ENCODE measurements at places on chromosomes 16 and 17. TPM values are rescaled to one million over a fixed set of nuclear protein-coding genes. Genes with fewer than 3 reads are reported as not detected.
A peak's percentile ranks its signal among the peaks of the same experiment; 100 is the strongest.

- H3K4me3 ChIP-seq: no peak overlapping the region
- H3K36me3 ChIP-seq: no peaks in the 10 kb centered on the region
- DNase-seq: no peak
Observed at GRCh38 chr16:80973991-80974390, 32.7 kb downstream of the CMC2 start.

GRCh38 chr16:23225634-23226033 is 43.1 kb downstream of the SCNN1G start:
- H3K27ac ChIP-seq: no peak overlapping the region
- H3K4me3 ChIP-seq: no peak overlapping the region

- no peak overlapping the region for H3K27ac ChIP-seq
- H3K27me3 ChIP-seq: no peaks in the 10 kb centered on the region
- no peak overlapping the region for H3K4me3 ChIP-seq
- no peaks in the 10 kb centered on the region for H3K36me3 ChIP-seq
Observed at GRCh38 chr17:6421700-6422604, 13.0 kb downstream of the AIPL1 start.

- H3K36me3 ChIP-seq: no peaks in the 10 kb centered on the region
- H3K4me3 ChIP-seq: no peak overlapping the region
- H3K27me3 ChIP-seq: no peaks in the 10 kb centered on the region
- no peaks in the 10 kb centered on the region for H3K4me1 ChIP-seq
- H3K27ac ChIP-seq: no peak overlapping the region
Observed at GRCh38 chr17:65431116-65431515, 130.3 kb downstream of the AXIN2 start.

GRCh38 chr17:28896884-28897768 is at the start of gene FLOT2:
Gene FLOT2, minus strand, starts transcription at chr17:28897733. Its CDS starts 159 bp downstream, at chr17:28897574.
- H3K27ac ChIP-seq: peak within 1 kb of the TSS; percentile 96
- DNase-seq: peak; percentile 70
- peaks cover 45% of the 10 kb centered on the region for H3K4me1 ChIP-seq
- no peaks in the 10 kb centered on the region for H3K27me3 ChIP-seq

Gene PARD6A
- total RNA-seq: 4.5 TPM

- no peak overlapping the region for H3K27ac ChIP-seq
- H3K4me1 ChIP-seq: no peaks in the 10 kb centered on the region
- no peaks in the 10 kb centered on the region for H3K36me3 ChIP-seq
- H3K4me3 ChIP-seq: no peak overlapping the region
Observed at GRCh38 chr16:76970087-76970744, 220.8 kb upstream of the MON1B start.

Gene KRTAP4-6
- total RNA-seq: not detected

- H3K27ac ChIP-seq: no peak overlapping the region
- no peaks in the 10 kb centered on the region for H3K4me1 ChIP-seq
- no peaks in the 10 kb centered on the region for H3K27me3 ChIP-seq
- H3K4me3 ChIP-seq: no peak overlapping the region
Observed at GRCh38 chr17:40355804-40356758, 8.5 kb downstream of the GJD3 start.

Gene TBC1D3C
- total RNA-seq: not detected

- no peaks in the 10 kb centered on the region for H3K4me1 ChIP-seq
- H3K27ac ChIP-seq: no peak overlapping the region
- no peaks in the 10 kb centered on the region for H3K36me3 ChIP-seq
- no peak for DNase-seq
- H3K4me3 ChIP-seq: no peak overlapping the region
Observed at GRCh38 chr16:63808730-63809129, 1313.1 kb downstream of the CDH11 start.

DNA sequence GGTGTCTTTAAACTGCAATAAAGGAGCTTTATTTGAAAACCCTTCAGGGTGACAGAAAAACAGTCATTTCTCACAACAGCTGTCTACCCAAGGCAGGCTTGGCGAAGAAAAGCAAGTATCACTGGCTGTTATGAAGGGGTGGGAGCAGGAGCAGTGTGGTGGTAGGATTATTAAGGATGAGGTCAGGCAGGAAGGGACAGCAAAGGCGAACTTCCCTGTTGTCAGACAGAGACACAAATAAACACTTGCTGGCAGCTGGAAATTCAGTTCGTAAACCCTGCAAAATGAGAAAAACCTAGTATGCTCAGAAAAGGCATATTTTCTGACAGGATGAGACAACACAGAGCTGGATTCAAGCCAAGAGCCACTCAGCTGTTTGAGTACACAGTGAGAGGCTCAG is 416.3 kb upstream of the CDH5 start:
- H3K4me3 ChIP-seq: no peak overlapping the region
- H3K27me3 ChIP-seq: no peaks in the 10 kb centered on the region
- H3K4me1 ChIP-seq: no peaks in the 10 kb centered on the region

DNA sequence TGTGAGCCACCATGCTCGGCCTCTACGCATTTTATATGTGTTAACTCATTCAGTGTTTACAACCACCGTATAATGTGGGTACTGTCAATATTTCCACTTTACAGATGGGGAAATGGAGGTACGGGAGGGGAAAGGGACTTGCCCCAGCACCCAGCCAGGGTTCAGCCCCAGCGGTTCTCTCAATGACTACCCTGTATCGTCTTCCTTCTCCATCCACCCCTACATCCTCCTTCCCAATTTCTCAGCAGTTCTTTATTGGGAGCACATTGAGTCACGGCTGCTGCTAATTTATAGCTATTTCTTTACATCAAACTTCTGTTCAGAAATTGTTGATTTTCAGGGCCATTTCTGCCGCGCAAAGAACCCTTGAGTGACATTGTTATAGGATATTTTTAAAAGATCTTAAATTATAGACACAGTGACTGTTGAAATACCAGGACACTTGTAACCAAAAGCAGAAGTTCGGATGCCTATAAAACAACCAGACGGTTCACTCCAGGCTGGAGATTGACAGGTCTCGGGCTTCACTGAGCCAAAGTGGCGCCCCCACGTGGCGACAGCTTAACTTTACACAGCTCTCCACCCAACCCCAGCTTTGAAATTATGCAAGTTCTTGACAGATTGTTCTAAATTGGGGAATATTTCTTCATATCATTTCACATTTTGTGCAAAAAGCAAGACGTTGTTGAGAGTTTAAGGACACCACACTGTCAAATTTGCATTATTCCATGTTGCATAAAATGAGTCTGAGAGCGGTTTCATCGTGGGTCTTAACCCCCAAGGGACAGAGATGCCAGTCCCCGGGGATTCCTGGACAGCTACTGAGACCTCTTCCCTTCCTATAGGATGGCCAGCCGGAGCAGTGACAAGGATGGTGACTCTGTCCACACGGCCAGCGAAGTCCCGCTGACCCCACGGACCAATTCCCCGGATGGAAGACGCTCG is 11.8 kb downstream of the SYT17 start:
- H3K4me1 ChIP-seq: no peaks in the 10 kb centered on the region
- peak; percentile 21 for DNase-seq
- no peaks in the 10 kb centered on the region for H3K27me3 ChIP-seq

- H3K36me3 ChIP-seq: no peaks in the 10 kb centered on the region
- DNase-seq: no peak
- no peaks in the 10 kb centered on the region for H3K27me3 ChIP-seq
- H3K27ac ChIP-seq: no peak overlapping the region
Observed at GRCh38 chr17:29686993-29687590, 64.4 kb upstream of the CORO6 start.

- H3K27me3 ChIP-seq: no peaks in the 10 kb centered on the region
- no peaks in the 10 kb centered on the region for H3K4me1 ChIP-seq
- no peak overlapping the region for H3K27ac ChIP-seq
- DNase-seq: no peak
- H3K4me3 ChIP-seq: no peak overlapping the region
Observed at GRCh38 chr17:82804442-82805191, 35.2 kb downstream of the ZNF750 start.

DNA sequence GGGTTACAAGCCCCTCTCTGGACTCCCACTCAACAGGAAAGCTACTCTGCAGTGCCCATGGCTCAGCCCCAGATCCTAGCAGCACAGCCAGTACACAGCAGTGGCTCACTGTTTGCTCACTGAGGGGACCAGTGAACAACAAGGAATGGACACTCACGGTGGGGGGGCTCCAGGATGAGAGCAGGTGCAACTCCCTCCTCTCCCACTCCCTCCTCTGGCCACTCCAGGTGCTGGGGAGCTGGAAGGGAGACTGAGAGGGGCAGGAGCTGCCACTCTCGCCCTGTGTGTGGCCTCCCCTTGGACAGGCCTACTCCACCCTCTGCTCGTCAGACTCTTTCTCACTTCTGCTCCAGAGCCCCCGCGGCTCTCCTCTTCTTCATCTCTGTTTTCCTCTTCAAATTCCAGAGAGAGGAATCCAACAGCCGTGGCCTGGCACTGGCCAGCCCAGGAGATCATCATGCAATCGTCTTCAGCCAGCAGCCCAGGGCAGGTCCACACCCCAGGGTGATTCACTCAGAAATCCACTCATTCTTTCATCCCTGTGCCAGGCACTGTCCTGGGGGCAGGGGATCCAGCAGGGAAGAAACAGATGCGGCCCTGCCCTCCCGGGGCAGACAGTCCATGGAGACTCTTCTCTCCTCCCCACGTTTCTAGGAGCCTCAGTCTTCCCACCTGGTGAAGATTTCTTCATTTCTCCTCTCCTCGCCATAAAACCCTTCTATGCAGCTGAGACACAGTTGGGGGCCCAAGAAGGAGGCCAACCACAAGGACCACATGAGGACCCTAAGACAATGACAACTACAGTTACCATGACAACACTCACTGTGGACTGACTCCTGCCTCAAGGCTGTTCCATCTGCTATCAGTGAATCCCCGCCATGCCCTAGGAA is 30.7 kb downstream of the CFAP20 start:
- H3K27ac ChIP-seq: no peak overlapping the region
- H3K27me3 ChIP-seq: no peaks in the 10 kb centered on the region
- no peaks in the 10 kb centered on the region for H3K36me3 ChIP-seq

- H3K27me3 ChIP-seq: no peaks in the 10 kb centered on the region
- peaks cover 76% of the 10 kb centered on the region for H3K4me1 ChIP-seq
- DNase-seq: peak; percentile 46
- H3K27ac ChIP-seq: peak overlapping the region; percentile 98
Observed at GRCh38 chr17:82300707-82301270, 16.6 kb downstream of the CD7 start.

DNA sequence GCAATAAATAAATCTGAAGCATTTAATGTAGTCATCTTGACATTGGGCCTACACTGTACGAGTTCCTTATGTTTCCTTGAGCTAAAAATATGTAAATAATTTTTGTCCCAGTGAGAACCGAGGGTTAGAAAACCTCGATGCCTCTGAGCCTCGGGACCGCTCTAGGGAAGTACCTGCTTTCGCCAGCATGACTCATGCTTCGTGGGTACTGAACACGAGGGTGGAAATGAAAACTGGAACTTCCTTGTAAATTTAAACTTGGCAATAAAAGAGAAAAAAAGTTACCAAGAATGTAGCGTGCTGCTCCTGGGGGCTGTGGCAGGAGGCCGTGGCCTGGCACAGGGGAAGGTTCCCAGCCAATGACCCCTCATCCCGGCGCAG is 74.1 kb downstream of the SOCS1 start:
- H3K36me3 ChIP-seq: peaks cover 28% of the 10 kb centered on the region
- H3K27me3 ChIP-seq: no peaks in the 10 kb centered on the region
- H3K4me1 ChIP-seq: no peaks in the 10 kb centered on the region
- H3K4me3 ChIP-seq: no peak overlapping the region
- no peak for DNase-seq

GRCh38 chr16:30889721-30890120 is 4.2 kb downstream of the BCL7C start:
- peaks cover 13% of the 10 kb centered on the region for H3K4me1 ChIP-seq
- no peaks in the 10 kb centered on the region for H3K36me3 ChIP-seq
- H3K27ac ChIP-seq: no peak overlapping the region
- DNase-seq: no peak
- H3K4me3 ChIP-seq: no peak overlapping the region

DNA sequence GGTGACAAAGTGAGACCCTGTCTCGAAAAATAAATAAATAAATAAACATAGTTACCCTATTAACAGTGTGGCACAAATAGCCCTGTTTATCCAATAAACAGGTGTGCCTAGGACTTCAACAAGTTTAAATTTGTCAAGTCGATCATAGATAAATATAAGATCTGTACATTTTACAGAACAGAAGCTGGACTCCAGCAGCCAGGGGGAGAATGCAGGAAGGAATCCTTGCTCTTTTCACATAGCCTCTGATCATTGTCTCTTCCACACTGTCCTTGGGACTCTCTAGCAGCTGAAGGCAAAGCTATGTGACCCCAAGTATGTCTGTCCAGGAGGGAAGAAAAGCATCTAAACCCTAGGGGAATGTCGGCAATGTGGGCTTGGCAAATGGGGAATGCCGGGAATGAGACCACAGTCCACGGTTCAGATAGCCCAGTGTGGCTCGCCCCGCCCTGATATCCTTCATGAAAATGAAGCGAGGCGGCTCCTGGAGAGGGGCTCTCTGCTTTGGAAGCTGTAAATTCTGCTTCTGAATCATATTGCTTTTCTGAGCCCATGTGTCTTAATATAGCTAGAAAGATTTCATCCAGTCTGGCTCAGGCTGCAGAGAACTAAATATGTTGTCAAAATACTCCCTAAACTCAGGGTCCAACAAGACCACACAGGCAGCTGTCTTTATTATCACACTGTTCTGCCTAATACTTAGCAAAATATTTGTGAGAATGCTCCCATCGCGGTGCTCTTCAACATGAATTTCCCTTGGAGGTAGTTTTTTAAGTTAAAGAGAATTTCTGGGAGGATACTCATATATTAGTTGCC is 24.9 kb upstream of the GRB2 start:
- no peak overlapping the region for H3K4me3 ChIP-seq
- DNase-seq: no peak
- H3K27ac ChIP-seq: no peak overlapping the region

Gene ZNF287
- 13.4 TPM for total RNA-seq

DNA sequence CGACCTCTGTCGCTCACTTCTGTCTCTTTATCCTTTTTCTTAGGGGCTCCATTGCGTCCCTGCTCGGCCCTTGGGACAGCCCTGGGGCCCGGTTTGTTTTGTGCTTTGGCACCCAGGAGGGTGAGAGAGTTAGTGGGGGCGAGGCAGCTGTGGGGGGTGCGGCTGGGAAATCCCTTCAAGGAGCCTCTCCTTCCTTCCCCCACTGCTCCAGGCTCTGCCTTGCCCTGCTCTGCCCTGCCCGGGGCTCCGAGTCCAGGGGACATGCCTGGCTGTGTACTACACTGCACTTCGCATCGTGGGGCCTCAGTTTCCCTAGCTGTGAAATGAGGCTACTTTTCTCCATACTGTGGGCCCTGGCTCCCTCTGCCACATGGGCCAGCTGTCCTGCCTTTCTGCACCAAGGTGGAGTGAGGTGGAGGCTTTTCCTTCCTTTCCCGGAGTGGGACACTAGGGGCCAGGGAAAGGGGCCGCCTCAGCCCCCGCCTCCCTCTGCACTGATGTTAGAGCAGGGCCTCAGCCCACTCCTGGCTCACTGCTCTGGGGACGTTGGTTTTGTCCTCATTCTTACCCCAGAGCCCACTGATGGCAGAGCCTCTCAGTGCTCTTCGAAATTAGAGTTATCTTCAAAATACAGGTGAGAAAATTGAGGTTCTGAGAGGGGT is 980 bp downstream of the LLGL1 start:
- peak overlapping the region; percentile 83 for H3K4me3 ChIP-seq
- H3K4me1 ChIP-seq: peaks cover 7% of the 10 kb centered on the region
- no peak for DNase-seq
- H3K36me3 ChIP-seq: no peaks in the 10 kb centered on the region
- H3K27ac ChIP-seq: peak overlapping the region; percentile 73

Gene CD300LB
- total RNA-seq: 0.10 TPM
